Gastrocnemius medialis (tissue), 4 donors: ENCODE measurements at places on chromosomes 1 and 21.

DNA sequence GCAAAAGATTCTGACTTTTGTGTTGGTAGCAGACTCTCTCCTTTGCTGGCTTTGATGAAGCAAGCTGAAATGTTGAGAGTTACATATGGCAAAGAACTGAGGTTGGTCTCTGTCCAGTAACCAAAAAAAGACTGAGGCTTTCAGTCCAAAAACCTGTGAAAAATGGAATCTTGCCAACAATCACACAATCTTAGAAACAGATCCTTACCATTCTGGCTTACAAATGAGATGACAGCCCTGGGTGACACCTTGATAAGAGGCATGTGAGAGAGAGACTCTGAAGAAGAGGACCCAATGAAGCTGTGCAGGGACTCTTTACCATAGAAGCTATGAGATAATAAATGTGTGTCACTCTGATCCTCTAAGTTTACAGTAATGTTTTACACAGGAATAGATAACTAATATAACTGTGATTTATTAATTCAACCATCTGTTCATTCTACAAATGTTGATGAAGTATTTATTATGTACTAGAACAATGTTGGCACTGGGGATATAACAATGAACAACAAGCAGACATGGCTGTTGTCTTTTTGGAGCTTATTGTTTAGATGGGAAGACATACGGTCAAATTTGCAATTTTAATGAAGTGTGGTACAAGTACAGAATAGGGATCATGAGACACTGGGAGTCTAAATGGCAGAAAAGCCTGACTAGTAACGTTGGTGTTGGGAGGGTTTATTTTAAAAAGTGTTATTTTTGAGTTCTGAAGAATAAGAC, 251.0 kb downstream of the OLFM3 start:
- no peak for DNase-seq

GRCh38 chr1:6082430-6082971, 36.8 kb downstream of the KCNAB2 start:
- DNase-seq: no peak

DNA sequence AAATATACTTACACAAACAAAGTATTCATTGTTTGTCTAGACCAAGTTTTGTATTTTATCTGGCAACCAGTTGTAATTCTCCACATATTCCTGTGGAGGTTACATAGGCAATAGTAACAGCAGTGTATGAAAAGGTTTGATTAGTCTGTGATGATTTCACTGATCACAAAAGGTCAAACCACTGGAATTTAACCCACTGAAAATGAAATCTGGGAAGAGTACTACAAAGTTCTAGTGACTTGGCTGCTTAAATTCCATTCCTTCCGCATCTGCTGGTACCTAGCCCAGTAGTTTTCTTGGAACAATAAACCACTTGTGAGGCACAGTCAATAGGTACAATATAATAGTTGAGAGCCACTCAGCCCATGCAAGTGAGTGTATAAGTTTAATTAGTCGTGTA, 205.4 kb downstream of the NFIA start:
- no peak for DNase-seq

GRCh38 chr1:202586018-202586821, 124.0 kb downstream of the SYT2 start:
- DNase-seq: peak; percentile 43

DNA sequence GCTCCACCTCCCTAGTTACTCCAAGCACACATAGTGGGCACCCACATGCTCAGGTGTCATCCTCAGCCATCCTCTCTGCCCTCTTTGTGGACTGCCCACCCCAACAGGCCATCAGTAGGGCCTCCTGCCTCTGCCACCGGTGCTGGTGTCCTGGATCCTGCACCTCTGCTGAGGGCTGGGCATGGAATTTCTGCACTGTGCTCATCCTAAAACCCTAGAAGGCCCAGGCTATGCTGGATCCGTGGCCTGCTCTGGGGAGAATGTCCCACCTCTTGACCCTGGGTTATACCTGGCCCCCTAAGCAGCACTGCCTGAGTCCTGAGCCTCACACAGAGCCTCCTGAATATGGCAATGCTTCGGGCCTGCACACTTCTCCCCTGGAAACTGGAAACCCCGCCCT, 318.3 kb downstream of the MATN1 start:
- no peak for DNase-seq

GRCh38 chr1:29586991-29587745, 350.8 kb downstream of the PTPRU start:
- DNase-seq: no peak

DNA sequence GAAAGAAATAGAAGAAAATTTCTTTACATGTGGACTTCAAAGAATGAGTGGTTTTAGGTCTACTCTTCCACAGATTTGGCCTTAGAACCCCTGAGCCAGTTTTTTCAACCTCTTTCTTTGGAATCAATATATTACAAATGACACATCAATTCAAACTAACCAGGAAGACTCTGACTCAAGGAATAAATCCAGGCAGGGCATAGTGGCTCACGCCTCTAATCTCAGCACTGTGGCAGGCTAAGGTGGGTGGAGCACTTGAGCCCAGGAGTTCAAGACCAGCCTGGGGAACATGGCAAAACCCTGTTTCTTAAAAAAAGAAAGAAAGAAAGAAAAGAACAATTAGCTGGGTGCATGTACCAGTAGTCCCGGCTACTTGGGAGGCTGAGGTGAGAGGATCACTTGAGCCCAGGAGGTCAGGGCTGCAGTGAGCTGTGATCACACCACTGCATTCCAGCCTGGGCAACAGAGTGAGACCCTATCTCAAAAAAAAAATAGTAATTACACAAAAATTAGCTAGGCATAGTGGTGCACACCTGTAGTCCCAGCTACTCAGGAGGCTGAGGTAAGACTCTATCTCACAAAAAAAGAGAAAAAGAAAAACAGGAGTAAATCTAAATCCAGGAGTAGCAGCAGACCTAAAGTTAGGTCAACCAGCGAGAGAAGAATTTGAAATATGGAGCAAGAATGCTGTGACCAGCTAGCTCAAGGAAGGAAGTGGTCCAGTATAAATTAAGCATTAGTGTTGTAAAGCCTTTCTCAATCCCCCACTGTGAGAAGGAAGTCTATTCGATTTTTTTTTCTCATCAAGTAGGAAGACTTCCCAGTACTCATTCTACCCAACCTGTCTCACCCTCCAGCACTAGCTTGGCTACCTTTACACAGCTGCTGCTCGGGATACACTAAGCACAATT, 1.9 kb downstream of the SORT1 start:
- DNase-seq: no peak

GRCh38 chr1:156225677-156226014, 12.8 kb downstream of the PMF1 start:
- DNase-seq: no peak

DNA sequence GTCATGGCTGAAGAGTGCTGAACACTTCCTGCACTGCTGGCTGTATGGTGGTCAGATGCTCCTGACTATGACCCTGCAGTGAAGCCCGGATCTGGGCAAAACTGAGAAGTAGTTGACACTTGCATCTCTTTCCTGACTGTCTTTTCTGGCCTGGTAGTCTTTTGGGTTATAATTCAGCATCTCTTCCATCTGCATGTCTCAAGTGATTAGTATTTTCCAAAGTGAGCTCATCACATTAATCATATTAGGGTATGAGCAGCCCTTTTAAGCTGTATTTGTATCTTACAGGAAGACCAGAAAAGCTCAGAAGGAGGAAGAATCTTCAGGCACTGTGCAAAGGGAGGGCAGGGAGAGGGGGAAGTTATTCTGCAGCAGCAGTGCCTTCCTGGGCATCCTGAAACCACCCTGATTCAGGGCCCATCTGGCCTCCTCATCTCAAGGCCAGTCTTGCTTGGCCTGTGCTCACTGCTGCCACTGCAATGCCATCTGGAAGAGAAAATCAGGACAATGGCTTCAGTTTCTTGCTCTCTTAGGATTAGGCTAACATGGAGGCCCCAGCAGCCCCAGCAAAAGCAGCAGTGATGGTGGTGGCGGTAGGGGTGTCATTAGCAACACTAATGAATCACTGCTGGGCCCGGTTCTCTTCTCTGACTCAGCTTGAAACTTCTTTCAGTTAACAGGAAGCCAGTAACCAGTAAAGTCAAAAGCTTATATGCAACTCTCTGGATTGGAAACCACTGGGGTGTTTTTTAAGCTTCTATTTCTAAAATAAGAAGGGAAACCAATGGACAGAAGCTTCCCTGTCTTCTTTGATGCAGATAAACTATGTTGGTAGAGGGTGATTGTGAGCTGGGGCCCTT, 63.3 kb upstream of the WDR26 start:
- no peak for DNase-seq

- DNase-seq: no peak
These were observed 64.5 kb upstream of the DMRTA2 start for GRCh38 chr1:50487725-50488124.

DNA sequence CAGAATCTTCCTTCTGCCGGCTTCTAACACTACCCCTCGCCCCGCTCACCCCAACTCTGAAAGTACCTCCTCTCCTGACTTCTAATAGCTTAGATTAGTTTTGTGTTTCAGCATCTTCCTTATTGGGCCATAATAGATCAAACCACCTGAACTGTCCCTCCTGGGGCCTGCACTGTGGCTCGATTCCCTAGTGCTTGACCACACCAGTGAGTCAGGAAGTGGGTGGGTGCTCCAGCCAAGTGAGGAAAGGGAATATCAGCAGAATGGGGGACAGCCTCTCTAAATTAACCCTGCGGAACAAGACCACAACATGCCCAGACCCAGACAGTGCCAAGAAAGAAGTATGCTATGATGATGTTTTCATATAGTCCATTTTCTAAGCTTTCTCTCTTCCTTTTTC, 8.5 kb downstream of the SERTAD4 start:
- DNase-seq: no peak
